ENCODE measurements at places on chromosomes 5 and 9.
A peak's percentile ranks its signal among the peaks of the same experiment; 100 is the strongest.

DNA sequence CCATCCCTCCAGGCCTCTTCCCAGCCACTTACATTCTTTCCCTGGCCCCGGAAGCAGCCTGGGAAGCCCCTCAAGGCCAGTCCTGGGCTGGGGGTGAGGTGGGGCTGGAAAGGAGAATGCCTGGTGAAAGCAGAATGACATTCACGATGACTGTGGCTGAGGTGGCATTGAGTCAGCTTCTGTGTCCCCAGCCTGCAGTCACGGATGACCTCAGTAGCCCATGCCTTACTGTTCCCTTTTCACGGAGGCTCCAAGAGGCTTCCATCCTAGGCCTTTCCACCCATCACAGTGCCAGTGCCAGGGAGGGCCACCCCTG is 2.7 kb downstream of the PRDM12 start:
- DNase-seq = no peak

DNA sequence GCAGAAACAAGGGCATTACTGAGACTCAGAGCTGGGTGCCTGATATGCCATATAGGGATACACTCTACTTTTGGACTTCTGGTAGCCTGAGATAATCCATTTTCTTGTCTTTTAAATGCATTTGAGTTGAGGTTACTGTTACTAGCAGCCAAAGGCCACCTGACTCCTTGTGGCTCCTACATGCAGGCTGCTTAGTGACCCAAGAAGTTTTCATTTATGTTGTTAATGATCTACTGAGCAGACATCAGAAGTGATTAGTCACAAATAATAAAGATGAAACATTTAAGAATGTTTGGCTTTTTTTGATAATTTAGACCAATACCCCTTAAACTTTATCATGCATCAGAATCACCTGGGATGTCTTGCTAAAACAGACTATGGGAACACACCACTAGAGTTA is 171.6 kb upstream of the TRIM32 start:
- DNase-seq = no peak

GRCh38 chr5:1006656-1007071 is 1.9 kb upstream of the NKD2 start:
- DNase-seq = no peak

DNA sequence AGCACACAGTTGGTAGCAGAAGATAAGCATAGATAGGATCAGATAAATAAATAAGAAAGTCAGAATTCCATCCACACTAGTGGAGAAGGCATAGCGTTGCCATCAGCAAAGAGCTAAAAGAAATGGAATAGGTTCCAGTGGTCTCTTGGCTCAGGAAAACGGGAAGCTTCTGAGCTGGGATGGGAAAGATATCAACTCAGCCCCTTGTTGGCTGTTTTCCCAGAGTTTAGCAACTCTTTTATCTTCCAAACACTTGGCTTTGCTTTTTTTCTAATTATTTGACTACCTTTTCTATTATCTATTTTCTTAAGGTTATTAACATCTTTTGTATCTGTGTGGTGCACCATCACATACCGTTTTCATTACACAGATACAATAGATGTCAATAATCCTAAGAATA is 445.7 kb upstream of the TRPC7 start:
- no peak for DNase-seq

DNA sequence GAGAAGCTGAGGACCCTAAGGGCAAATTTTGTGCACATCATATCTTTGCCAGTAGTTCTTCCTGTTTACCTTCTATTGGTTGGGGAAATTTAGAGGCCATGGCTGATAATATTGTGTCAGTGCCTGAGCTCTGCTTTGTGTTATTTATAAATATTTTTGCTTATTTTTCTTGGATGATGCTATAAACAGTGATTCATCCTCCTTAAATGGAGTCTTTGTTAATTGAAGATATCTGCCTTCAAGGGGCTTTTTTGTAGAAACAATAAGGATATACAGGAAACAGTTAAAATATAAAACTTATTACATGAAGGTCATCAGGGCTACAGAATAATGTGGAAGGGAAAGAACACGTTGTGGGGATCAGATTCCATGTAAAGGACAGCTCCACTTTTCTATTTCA is 78.0 kb downstream of the PAM start:
- DNase-seq = no peak

- no peak for DNase-seq
Observed at GRCh38 chr9:92770360-92770995, 5.8 kb upstream of the BICD2 start.

- peak; percentile 78 for DNase-seq
Observed at GRCh38 chr9:121743441-121744001, 92.1 kb downstream of the DAB2IP start.

GRCh38 chr5:171999877-172000276 is 6.6 kb downstream of the FBXW11 start:
- no peak for DNase-seq

- DNase-seq = no peak
Observed at GRCh38 chr5:127820910-127821553, 117.8 kb downstream of the CCDC192 start.

- no peak for DNase-seq
Observed at GRCh38 chr9:127067603-127068220, 54.7 kb downstream of the ANGPTL2 start.

DNA sequence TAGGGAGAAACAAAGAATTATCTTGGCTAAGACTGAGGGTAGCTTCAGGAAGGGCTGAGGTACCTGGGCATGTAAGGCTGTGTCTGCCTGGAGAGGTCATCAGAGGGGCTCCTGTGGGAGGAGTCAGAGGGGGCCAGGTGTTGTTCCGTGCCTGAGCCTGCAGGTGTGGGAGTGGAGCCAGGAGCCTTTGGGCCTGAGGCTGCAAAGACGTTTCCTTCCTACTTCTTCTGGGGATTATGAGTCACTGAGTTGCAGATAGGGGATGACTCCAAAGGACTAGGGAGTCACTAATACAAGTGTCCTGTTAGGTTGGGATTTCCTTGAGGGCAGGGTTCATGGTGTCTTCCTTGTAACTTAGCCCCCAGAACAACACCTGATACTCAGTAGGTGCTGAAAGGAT is 391.1 kb downstream of the ARHGEF28 start:
- DNase-seq = no peak

DNA sequence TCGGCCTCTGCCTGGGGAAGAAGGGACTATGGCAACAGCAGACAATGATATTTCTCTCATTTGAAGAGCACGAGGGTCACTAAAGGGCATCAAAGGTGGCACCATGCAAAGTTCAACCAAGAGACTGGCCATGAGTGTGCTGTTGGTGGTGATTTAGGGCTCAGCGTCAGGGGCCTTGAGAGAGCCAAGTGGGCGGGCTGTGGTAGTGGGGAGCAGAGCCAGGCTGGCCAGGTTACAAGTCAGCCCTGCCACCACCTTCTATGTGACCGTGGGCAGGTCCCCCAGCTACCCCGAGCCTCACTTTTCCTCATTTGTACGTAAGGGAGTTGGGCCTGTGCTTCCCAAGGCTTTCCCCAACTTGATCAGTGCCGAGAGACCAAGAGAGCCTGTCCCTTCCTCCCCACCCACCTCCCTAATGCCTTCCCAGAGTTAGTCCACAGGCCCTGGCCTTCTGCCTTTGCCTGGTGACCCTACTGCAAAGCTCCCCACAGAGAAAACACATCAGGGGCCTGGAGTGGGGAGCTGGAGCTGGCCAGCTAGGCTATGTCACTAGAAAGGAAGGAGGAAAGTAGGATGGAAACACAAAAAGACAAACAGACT is 104.3 kb downstream of the PDE6A start:
- no peak for DNase-seq

DNA sequence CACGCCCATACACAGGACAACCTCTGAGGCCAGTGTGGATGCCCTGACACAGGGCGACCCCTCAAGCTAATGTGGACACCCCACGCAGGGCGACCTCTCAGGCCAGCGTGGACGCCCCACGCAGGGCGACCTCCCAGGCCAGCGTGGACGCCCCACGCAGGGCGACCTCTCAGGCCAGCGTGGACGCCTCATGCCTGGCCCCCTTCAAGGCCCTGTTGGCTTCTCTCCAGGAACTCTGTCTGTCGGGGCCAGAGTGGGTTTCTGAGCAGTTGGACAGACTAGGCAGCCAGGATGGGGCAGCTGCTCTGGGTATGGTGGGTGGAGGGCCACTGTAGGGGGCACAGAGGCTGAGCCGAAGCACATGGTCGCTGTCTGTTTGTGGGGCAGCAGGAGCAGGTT is 47.4 kb downstream of the LMX1B start:
- DNase-seq = no peak

Measured in putamen (tissue), 1 donor.